Activated naive CD8-positive, alpha-beta T cell treated with anti-CD3 and anti-CD28 coated beads, Interleukin-2, amount 10 ng/mL, durations not matched to agents 7 days and 5 days (primary cell): ENCODE measurements at places on chromosomes 4 and X. TPM values are rescaled to one million over a fixed set of nuclear protein-coding genes. Genes with fewer than 3 reads are reported as not detected.

HS6ST2 gene
- not detected for total RNA-seq

- H3K4me3 ChIP-seq: no peak overlapping the region
- no peaks in the 10 kb centered on the region for H3K4me1 ChIP-seq
- no peak for DNase-seq
- no peaks in the 10 kb centered on the region for H3K27me3 ChIP-seq
Measured at GRCh38 chrX:57232658-57233360, 53.7 kb upstream of the FAAH2 start.

DNA sequence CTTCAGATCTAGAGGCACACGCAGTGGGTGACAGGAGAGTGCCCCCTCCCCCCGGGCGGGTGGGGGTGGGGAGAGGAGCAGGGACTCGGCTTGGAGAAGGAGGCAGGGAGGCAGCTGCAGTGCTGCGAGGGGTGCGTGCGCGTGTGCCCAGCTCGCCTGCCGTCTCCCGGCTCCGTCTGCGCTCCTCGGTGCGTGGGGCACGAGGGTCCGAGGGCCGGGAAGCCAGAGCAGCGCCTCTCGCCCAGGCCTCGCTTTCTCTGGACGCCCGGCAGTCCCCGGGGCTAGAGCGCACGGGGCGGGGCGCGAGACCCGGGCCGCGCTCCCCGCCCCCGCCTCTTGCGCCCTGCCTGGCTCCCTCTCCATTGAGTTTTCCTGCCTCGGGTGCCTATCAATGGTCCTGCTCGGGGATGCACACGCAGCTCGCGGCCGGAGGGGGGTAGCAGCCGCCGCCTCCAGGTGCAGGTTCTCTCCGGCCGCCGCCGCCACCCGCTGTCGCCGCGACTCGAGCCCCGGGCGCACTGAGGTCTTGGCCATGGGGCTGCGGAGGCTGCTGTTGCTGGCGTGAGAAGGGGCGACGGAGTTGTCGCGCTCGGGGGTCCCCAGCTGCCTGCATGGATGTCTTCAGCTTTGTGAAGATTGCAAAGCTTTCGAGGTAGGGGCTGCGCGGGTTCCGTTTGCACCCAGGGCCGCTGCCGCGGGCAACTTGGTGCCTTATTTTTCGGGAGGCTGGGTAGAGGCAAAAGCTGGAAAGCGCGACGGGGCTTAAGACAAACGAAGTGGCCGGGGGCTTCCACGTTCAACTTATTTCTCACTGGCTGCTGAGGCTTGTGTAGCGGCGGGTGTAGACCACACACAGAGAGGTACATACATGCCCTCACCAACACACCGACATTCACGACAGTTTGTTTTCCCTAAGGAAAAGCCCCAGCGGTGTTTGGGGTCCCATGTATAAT lies at the start of gene FRMPD4:
Gene FRMPD4 (plus strand): TSS at position 113 of the 953 bp plus-strand sequence. CDS start 499 bp downstream, at position 612.
- H3K4me3 ChIP-seq: no peak within 1 kb of the TSS
- H3K36me3 ChIP-seq: no peaks in the 10 kb centered on the region
- no peaks in the 10 kb centered on the region for H3K4me1 ChIP-seq
- peaks cover 28% of the 10 kb centered on the region for H3K27me3 ChIP-seq

- DNase-seq: no peak
- peaks cover 3% of the 10 kb centered on the region for H3K36me3 ChIP-seq
- H3K27ac ChIP-seq: no peak overlapping the region
- H3K4me3 ChIP-seq: no peak overlapping the region
Measured at GRCh38 chrX:78725287-78725686, 22.2 kb upstream of the LPAR4 start.

DNA sequence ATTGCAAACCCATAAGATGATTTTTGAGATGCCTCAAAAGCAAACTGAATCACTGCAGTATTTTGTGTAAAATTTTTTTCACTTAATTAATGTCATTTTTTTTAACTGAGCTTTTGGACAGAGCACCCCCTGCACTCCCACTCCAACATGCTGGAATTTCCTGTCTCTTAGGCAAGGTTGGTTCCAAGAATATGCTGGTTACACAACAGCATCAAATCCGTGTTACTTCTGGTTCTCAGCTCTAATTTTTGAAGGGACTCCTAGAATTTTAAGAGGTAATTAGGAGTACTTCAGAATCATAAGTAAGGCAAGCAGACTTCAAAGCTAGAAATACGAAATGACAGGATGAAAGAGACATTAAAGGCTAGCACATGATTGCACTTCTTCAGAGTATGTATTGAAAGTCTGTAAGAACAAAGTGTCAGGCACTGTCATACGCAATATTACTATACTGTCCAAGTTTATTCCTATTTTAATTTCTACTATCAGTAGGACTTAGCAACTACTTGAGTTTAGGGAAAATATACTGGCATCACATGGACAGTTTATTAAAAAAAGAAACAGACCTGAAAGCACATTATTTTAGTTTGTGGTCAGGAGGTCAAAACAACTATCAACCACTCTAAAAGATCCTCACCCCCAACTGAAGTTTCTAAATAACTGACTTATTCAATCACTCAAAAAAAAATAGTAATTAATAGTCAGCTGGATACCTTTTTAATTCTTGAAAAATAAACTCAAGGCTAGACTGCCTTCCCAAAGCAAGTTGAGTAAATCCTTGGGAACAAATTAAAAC lies 1.6 kb upstream of the JCHAIN start:
- no peak overlapping the region for H3K4me3 ChIP-seq
- no peak for DNase-seq
- H3K27me3 ChIP-seq: peaks cover 6% of the 10 kb centered on the region
- H3K4me1 ChIP-seq: peaks cover 5% of the 10 kb centered on the region

- H3K27me3 ChIP-seq: no peaks in the 10 kb centered on the region
- H3K4me1 ChIP-seq: peaks cover 8% of the 10 kb centered on the region
- H3K36me3 ChIP-seq: peaks cover 26% of the 10 kb centered on the region
- no peak for DNase-seq
- H3K27ac ChIP-seq: no peak overlapping the region
- no peak overlapping the region for H3K4me3 ChIP-seq
Measured at GRCh38 chrX:107102980-107103379, 15.6 kb downstream of the RBM41 start.
